ENCODE measurements at places on chromosomes 6 and 20.

DNA sequence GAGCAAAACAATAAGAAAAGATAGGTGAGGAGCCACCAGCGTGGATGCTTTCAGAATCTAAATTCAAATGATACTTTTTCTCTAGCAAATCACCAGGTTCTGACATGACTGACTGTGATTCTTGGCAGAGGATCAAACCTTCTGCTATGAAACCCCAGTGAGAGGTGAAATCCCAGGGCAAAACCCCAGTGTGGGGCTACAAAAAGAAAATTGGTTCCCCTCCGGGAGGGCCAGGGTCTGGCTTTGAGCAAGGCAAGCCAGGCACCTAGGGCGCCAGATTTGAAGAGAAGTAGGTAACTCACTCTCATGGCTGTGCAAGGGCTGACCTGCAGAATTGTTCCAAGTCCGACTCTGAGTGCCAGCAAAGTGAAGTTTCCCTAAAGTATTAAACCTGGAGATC is 20.2 kb upstream of the RALGAPA2 start:
- no peak for DNase-seq

DNA sequence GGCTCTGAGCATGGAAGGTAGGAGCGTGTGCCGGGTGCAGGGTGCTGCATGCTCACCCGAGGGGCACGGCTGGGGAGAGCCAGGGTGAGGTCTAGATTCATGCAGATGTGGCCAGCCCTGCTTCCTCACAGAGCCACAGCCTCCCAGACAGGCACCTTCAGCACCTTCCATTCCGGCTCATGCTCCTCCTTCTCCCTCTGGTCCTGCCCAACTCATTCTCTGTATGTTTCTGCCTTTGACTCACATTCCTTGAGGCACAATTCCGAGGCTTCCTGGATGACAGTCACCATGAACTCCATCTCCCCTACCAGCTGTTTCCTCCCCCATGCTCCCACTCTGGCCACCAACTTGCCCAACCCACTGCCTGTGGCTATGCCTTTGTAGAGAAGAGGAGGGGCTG is 35.4 kb downstream of the DACT2 start:
- no peak for DNase-seq

DNA sequence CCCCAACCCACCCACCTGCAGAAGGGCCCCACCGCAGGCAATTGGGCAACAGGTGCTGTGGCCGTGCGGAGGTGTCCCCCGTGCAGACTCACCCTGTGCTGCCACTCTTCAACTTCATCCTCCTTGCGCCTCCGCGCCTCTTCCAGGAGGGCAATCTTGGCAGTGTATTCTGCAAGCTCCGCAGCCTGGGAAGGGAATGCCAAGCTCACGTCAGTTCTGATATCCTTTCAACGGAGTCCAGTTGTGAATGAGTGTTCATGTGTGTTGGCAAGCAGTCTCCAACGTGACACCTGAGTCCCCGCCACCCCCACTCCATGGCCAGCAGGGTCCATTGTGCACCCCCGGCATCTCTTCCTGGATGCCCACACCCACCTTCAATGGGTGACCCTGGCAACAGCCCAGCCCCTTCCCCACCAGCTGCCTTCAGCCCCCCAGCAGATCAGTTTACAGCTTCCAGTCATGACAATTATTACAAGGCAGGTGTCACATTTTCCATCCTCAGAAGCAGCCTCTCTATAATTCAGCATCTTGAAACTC is 49.9 kb downstream of the EZR start:
- DNase-seq, result no peak

DNA sequence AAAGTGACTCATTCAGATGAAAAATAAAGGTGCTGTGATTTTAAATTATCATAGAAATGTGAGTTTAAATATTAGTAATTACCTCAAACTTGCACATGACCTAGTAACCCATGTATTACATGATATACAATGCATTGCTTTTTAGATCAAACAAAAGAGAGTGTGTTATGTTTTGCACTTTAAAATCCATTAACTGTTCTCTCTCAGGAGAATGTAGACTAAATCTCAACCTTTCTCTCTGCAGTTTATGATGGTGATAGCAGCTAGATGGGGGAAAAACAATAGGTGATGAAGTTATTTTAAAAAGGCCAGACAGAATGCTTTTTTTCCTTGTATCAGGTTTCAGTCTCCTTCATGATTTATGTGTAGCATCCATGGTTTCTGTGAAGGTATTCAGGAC is 404.4 kb upstream of the RNF217 start:
- no peak for DNase-seq

GRCh38 chr6:157430834-157431233 is 49.8 kb downstream of the ZDHHC14 start:
- DNase-seq, result peak; percentile 21

GRCh38 chr6:21340573-21340972 is 253.0 kb upstream of the SOX4 start:
- no peak for DNase-seq

DNA sequence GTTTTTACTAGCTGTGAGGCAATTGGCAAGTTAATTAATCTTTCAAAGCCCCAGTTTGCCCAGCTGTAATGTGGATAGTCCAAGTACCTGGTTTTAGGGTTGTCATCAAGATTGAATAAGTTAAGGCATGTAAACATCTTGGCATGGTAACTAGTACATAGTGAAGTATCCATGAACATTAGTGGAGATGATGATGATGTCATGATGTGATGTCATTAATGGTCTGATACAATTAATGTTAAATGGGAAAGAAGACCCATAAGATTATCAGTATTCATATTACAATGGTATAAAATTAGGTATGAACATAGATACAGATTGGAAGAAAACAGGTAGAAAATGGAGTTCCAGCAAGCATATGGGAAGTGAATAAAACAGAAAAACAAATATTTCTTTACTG is 5.3 kb downstream of the EPB41L1 start:
- no peak for DNase-seq

DNA sequence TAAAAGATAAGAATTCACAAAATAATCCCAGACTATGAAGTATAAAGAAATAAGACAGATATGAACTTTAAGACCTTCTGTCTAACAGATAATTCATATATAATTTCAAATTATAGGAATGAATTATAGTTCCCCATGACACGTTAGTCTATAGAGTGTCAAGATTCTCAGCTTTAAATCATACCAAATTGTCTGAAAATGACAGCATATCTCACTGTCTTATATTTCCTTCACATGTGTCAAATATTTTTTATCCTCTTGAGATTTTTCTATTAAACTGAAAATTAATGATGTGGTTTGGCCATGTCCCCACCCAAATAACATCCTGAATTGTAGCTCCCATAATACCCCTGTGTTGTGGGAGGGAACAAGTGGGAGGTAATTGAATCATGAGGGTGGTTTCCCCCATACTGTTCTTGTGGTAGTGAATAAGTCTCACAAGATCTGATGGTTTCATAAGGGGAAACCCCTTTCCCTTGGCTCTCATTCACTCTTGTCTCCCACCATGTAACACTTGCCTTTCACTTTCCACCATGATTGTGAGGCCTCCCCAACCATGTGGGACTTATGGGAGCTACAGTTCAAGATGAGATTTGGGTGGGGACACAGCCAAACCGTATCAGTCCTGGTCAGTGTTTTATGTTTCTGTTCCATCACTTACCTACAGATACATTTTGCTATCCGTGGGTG is 825.3 kb upstream of the GJE1 start:
- no peak for DNase-seq

GRCh38 chr20:48711696-48712464 is 115.9 kb downstream of the PREX1 start:
- no peak for DNase-seq

DNA sequence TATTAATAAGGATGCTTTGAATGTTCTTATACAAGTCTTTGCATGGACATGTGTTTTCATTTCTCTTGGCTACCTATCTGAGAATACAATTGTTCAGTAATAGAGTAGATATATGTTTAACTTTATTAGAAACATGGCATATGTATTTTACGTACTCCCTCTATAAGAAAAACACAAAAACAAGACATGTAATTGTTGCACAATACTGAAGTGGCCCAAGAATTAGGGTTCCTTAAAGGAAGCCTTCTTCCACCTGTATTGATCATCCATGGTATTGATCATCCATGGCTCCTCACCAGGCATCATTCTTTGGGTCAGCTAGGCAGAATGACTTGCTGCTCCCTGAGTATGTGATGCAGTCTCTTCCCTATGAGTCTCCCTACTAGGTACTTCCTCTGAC is 20.2 kb upstream of the HIVEP2 start:
- DNase-seq, result no peak

DNA sequence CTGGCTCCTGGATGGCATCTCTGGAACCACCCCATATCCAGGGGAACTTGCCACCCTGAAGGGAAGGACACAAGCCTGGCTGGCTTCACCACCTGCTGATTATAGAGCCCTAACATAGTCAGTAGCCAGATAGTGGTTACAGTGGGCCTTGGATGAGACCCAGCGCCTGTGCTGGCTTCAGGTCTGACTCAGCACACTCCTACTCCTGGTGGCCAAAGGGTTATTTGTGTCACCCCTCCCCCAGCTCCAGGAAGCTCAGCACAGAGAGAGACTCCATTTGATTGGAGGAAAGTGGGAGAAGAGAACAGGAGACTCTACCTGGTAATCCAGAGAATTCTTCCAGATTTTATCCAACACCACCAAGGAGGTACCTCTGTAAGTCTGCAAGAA is 12.8 kb downstream of the SNX14 start:
- no peak for DNase-seq

- DNase-seq, result no peak
Observed at GRCh38 chr6:117165911-117166499, 99.4 kb upstream of the VGLL2 start.

DNA sequence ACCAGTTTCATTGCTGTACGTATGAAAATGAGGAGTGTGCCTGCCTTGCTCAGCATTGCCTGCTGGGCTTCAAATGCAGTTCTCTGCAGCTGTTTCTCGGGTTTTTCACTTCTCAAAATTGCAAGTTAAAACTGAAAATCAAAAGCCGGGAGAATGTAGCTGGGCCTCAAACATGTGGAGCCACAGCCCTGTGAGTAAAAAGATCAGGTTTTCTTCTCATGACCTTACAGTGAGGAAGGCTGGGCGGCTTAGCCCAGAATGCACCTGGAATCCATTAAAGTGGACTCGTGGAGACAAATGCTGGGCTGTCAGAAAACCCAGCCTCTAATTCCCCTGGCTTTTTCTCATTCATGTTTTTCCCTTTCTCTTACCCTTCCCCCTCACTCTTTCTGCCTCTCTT is 34.4 kb downstream of the DSE start:
- peak; percentile 13 for DNase-seq

- DNase-seq, result no peak
Observed at GRCh38 chr6:36938536-36938935, 16.0 kb upstream of the PI16 start.

GRCh38 chr20:8757146-8757545 is 311.7 kb upstream of the PLCB4 start:
- no peak for DNase-seq

DNA sequence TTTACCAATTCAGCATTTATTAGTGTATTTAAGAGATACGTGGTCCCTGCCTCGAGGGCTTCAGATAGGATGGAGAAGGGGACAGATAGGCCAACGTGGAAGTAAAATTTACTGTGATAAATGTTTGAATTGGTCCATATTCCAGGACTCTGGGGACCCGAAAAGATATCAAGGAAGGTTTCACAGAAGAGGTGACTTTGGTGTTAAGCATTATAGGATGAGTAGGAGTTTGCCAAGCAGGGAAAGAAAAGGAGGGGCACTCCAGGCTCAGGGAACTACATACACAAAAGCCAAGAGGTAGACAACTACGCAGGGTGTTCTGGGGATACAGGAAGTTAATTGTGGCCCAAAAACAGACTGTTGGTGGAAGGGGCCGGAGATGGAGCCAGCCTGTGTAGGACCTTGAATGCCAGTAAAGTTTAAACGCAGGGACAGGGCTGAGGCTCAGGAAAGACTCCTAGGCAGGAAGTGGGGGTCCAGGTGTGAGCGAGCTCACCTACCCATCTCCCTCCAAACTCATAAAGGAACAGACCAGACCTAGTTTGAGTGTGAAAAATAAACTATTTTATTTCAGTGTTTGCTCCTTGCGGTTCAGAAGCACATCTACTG is 37.0 kb downstream of the TGM2 start:
- DNase-seq, result no peak

- no peak for DNase-seq
Observed at GRCh38 chr6:72461144-72461543, 160.7 kb upstream of the KCNQ5 start.

- DNase-seq, result no peak
Observed at GRCh38 chr6:37289931-37290330, 32.0 kb upstream of the TMEM217 start.

- no peak for DNase-seq
Observed at GRCh38 chr20:63176034-63176426, 39.9 kb downstream of the YTHDF1 start.

GRCh38 chr20:17936286-17936760 is 32.3 kb downstream of the SNX5 start:
- no peak for DNase-seq

DNA sequence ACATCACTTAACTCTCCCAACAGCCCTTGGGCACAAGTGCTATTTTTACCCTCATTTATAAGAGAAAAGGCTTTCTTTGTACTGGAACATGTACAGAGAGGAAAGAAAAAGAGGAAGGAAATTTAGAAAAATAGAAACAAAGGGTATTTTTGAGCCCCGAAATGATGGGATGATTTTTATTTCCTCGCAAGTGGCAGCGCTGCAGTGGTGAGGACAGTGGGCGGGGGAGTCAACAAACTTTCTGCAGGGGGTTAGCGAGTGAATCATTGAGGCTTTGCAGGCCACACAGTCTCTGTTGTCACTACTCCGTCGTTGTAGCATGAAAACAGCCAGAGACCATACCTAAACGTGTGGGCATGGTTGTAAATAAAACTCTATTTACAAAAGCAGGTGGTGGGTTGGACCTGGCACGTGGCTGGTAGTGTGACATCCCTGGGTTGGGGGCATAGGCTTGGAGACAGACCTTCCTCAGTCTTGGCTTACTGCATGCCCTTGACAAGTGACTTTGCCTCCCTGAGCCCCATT is 25.5 kb upstream of the OCSTAMP start:
- no peak for DNase-seq

- no peak for DNase-seq
Observed at GRCh38 chr6:109092074-109092473, 2.6 kb downstream of the SESN1 start.

GRCh38 chr6:4017058-4017739 is 61.7 kb downstream of the FAM217A start:
- no peak for DNase-seq

GRCh38 chr6:129098061-129098553 is 215.2 kb downstream of the LAMA2 start:
- no peak for DNase-seq

GRCh38 chr20:25022680-25023079 is 30.1 kb upstream of the APMAP start:
- DNase-seq, result no peak

DNA sequence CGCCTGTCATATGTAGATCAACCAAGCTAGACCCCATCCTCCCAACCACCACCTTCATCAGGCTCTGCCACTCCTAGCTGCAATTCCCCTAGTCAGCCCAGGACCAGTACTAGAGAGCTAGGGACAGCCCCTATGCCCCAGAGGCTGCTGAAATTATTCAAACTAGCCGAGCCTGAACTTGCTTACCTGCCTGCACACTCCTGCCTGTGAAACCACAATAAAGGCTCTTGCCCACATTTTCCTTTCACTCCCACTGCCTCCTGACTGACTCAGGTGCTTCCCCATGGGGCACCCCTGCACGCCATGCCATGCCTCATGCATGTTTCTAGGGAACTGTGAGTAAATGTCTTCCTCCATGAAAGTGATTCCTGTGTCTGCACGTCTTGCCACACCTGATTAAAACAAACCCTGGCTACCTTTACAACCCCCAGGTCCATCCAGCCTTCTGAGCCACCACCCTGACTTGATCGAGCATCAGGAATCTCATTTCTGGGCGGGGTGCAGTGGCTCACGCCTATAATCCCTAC is 66.5 kb upstream of the IER3 start:
- DNase-seq, result no peak
